ENCODE measurements at places on chromosomes 13 and 19. TPM values are rescaled to one million over a fixed set of nuclear protein-coding genes. Genes with fewer than 3 reads are reported as not detected.
A peak's percentile ranks its signal among the peaks of the same experiment; 100 is the strongest.

DNA sequence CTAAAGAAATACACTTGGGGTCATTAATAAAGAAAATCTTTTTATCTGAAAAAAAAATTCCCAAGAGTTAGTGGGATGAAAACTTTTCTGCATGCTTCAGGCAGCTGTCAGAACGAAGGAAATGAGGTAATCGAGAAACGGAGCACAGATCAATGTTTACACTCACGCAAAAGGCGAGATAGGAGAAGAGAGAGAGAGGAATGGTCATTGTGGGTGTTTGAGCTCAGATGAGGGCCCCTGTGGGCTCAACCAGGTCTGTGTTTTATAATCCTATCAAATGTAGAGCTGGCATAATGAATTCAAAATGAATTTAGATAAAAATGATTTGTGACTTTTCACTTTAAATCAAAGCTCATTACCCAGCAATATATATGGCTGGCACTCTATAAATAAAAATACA lies 6.3 kb upstream of the RXFP2 start:
- no peaks in the 10 kb centered on the region for H3K27me3 ChIP-seq
- no peak for DNase-seq
- no peak overlapping the region for H3K27ac ChIP-seq
- no peak overlapping the region for H3K4me3 ChIP-seq

DNA sequence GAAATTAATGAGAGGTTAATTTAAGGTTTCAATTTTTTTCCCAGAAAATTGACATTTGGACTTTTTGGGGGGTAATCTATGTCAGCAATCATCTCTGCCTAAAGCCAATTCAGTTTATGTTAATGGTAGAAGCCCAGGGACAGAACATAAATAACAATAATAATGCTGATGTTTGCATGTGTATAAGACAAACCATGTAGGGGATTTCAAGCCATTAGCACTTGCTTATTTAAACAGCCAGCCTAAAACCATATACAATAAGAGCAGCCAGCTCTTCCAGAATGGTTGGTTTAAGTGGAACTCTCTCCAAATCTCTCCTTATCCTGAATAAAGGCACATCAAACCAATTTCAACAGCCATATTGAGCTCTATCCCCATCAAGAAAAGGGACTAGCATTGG lies 7.0 kb upstream of the FOXO1 start:
- no peak for DNase-seq
- no peak overlapping the region for H3K4me3 ChIP-seq
- H3K4me1 ChIP-seq, result peaks cover under 1% of the 10 kb centered on the region

DNA sequence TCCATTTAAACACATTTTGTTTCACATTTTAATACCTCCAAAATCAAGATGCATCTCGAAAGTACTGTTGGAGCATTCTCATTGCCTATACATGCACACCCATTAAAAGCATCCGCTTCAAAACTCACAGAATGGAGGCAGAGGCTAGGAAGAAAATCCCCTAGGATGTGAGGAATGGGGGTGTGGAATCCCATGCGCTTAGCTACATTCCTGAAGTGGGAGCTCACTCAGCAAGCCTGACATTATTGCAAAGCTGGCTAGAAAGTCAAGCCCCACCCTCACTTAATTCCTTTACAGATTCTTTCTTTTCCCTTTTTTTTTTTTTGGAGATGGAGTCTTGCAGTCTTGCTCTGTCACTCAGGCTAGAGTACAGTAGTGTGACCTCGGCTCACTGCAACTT lies 4.6 kb upstream of the FAM32A start:
- no peak overlapping the region for H3K27ac ChIP-seq
- peak; percentile 64 for DNase-seq
- no peaks in the 10 kb centered on the region for H3K36me3 ChIP-seq
- H3K4me1 ChIP-seq, result peaks cover 20% of the 10 kb centered on the region

DNA sequence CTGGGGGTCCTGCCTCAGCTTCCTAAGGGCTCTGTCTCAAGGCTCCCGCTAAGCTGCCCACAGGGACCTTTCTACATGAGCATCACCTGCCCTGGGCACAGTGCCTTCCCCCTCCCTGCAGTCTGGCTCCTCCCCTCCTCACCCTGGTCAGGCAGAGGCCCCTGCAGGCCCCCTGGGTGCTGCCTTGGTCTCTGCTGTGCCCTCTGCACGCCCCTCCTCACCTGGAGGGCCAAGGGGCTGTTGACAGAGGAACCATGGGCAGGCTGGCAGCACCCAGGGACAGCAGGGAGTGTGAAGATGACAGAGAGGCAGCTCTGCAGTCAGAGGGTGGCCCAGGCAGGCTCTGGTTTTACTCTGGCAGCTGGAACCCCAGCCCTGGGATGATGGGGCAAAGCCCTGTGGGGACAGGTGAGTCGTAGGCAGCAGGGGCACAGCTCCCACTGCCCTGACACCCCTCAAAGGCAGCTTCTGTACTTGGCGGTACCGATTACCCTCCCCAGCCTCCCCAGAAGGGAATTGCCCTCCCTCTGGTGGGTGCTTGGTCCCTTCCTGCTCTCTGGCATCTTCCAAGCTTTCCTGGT lies 43.1 kb downstream of the SUGP2 start:
- H3K4me1 ChIP-seq, result peaks cover 12% of the 10 kb centered on the region
- no peak for DNase-seq
- H3K4me3 ChIP-seq, result no peak overlapping the region
- no peak overlapping the region for H3K27ac ChIP-seq

- H3K27me3 ChIP-seq, result peaks cover 6% of the 10 kb centered on the region
- no peak overlapping the region for H3K27ac ChIP-seq
- peaks cover 71% of the 10 kb centered on the region for H3K36me3 ChIP-seq
These were observed 2.3 kb upstream of the RNF225 start for GRCh38 chr19:58392945-58393724.

GRCh38 chr13:35164324-35164932 lies 222.4 kb downstream of the NBEA start:
- peaks cover 3% of the 10 kb centered on the region for H3K36me3 ChIP-seq
- H3K4me1 ChIP-seq, result no peaks in the 10 kb centered on the region
- H3K27me3 ChIP-seq, result no peaks in the 10 kb centered on the region
- H3K4me3 ChIP-seq, result no peak overlapping the region
- H3K27ac ChIP-seq, result no peak overlapping the region

GRCh38 chr13:21528616-21529015 lies 69.5 kb upstream of the ZDHHC20 start:
- peaks cover 3% of the 10 kb centered on the region for H3K4me1 ChIP-seq
- peaks cover 12% of the 10 kb centered on the region for H3K36me3 ChIP-seq
- no peak overlapping the region for H3K27ac ChIP-seq
- no peaks in the 10 kb centered on the region for H3K27me3 ChIP-seq

DNA sequence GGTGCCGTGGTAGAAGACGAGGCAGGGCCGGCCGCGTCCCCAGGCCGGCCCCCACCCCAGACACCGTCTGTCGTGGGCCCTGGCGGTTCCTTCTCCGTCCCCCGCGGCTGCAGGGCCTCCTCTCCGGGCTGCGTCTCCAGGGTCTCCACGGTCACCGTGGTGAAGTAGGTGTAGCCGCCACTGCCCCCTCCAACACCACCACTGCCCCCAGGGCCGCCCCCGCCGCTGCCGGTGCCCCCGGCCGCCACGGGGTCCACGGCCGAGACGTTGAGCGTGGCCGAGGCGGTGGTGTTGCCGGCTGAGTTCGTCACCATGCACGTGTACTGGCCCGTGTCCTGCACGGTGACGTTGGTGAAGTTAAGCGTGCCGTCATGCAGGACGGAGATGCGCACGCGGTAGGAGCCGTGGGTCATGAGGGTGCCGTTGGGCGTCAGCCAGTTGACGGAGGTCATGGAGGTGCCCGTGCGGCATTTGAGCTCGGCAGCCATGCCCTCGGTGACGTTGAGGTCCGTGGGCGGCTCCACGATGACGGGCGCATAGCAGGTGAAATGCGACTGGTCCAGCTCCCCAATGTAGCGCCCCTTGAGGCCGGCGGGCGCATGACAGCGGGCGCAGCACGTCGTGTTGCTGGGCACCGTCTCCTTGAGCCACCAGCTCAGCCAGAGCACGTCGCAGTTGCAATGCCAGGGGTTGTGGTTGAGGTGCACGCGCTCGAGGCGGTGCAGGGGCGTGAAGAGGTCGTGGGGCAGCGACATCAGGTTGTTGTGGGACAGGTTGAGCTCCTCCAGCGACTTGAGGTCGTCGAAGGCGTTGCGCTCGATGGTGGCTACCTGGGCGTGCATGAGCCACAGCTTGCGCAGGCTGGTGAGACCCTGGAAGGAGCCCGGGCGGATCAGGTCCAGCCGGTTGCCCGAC lies 4.6 kb upstream of the ASPDH start:
- no peak for DNase-seq
- no peak overlapping the region for H3K27ac ChIP-seq
- H3K36me3 ChIP-seq, result peaks cover 4% of the 10 kb centered on the region
- peaks cover 6% of the 10 kb centered on the region for H3K27me3 ChIP-seq
- no peaks in the 10 kb centered on the region for H3K4me1 ChIP-seq

DNA sequence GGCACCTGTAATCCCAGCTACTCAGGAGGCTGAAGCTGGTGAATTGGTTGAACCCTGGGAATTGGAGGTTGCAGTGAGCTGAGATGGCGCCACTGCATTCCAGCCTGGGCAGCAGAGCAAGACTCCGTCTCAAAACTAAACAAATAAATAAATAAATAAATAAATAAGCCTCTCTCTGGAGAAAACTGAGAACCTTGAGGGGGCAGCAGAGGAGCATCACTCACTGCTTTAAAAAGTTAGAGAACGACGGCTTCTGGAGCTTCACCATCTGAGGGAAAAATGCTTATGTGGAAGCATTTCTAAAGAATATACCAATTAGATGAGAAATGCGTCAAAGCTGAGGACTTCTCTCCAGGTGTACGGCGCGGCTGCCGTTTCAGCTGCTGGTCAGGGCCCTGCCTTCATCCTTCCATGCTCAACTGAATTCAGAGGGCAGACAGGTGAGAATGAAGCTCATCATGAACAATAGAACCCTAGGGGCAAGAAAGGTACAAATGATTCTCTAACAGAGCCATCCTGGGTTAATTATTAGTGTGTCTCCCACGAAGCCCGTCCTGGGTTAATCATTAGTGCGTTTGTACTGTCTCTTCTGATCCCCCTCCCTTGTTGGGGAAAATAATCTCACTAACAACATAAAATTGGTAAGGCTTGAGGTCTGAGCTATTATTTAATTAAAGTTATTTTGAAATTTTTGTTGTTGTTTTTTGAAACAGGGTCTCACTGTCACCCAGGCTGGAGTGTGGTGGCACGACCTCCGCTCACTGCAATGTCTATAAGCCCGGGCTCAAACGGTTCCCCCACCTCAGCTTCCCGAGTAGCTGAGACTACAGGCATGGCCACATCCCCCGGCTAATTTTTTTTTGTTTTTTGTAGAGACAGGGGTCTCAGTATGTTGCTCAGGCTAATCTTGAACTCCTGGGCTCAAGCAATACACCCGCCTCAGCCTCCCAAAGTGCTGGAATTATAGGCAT lies 80.1 kb downstream of the IPO5 start:
- no peaks in the 10 kb centered on the region for H3K36me3 ChIP-seq
- DNase-seq, result no peak
- no peaks in the 10 kb centered on the region for H3K27me3 ChIP-seq
- H3K4me1 ChIP-seq, result no peaks in the 10 kb centered on the region

DNA sequence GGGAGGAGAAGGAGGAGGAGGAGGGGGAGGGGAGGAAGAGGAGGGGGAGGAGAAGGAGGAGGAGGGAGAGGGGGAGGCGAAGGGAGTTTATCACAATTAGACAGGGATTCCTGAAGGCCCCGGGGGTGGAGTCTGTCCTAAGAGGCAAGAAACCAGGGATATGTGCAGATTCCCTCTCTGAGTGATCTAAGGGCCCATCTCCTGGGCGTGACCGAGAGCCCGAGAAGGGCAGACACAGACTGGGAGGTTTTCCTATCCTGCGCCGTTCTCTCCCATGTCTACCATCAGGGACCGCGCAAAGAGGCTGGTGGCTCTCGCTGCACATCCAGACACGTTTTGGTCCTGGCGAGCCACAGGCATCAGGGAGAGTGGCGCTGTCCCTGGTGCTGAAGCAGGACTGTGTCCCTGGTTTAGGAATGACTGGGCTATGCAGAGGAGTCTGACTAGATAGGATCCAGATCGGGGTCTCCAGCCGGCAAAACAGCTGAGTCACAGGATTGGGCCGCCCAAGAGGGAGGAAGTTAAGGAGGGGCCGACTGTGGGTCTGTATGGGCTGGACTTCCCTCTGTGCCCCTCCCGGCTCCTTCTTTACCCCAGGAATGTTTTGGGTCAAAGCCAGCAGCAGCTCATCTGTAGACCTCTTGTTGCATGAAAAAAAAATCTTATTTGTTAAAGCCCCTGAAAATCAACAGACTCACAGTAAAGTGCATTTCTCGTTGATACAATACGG lies 17.9 kb upstream of the ZNF175 start:
- no peak overlapping the region for H3K4me3 ChIP-seq
- H3K36me3 ChIP-seq, result no peaks in the 10 kb centered on the region
- no peak overlapping the region for H3K27ac ChIP-seq
- peak; percentile 90 for DNase-seq
- no peaks in the 10 kb centered on the region for H3K4me1 ChIP-seq

- H3K27ac ChIP-seq, result no peak overlapping the region
- H3K4me3 ChIP-seq, result no peak overlapping the region
- DNase-seq, result no peak
- no peaks in the 10 kb centered on the region for H3K27me3 ChIP-seq
These were observed 1359.6 kb upstream of the ATXN8OS start for GRCh38 chr13:68748038-68748437.

- H3K36me3 ChIP-seq, result no peaks in the 10 kb centered on the region
- H3K27ac ChIP-seq, result no peak overlapping the region
- no peaks in the 10 kb centered on the region for H3K27me3 ChIP-seq
These were observed 136.2 kb downstream of the KLF12 start for GRCh38 chr13:73997964-73998363.

- peaks cover 7% of the 10 kb centered on the region for H3K36me3 ChIP-seq
- no peak overlapping the region for H3K4me3 ChIP-seq
- H3K27me3 ChIP-seq, result no peaks in the 10 kb centered on the region
- no peak overlapping the region for H3K27ac ChIP-seq
- no peak for DNase-seq
- peaks cover 22% of the 10 kb centered on the region for H3K4me1 ChIP-seq
These were observed 245.2 kb downstream of the RGCC start for GRCh38 chr13:41702540-41702939.

GRCh38 chr13:43448605-43449336 lies 338.0 kb downstream of the ENOX1 start:
- H3K4me1 ChIP-seq, result no peaks in the 10 kb centered on the region
- H3K36me3 ChIP-seq, result no peaks in the 10 kb centered on the region
- H3K4me3 ChIP-seq, result no peak overlapping the region
- H3K27me3 ChIP-seq, result no peaks in the 10 kb centered on the region

DNA sequence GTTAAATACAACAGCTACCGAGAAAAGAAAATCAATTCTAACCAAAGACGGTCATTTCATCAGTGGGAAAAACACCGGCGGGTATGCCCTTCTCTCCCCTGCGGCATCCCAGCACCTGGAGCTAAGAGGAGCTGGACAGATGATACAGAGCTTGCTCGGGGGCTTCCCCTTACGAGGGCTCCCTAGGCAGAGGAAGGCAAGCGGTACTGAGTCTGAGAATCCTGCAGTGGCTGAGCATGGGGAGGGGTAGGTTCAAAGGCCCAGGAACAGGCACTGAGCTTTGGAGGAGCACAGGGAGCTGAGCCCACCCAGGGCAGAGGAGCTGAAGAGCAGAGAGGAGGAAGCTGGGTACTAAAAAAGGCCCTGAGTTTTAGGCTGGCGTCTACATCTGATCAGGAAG lies 12.7 kb downstream of the STK24 start:
- peak overlapping the region; percentile 80 for H3K27ac ChIP-seq
- no peaks in the 10 kb centered on the region for H3K27me3 ChIP-seq
- DNase-seq, result no peak
- H3K4me3 ChIP-seq, result no peak overlapping the region
- H3K36me3 ChIP-seq, result no peaks in the 10 kb centered on the region
- peaks cover 100% of the 10 kb centered on the region for H3K4me1 ChIP-seq

GRCh38 chr19:45179072-45179891 lies 698 bp downstream of the BLOC1S3 start:
- H3K36me3 ChIP-seq, result no peaks in the 10 kb centered on the region
- H3K27me3 ChIP-seq, result no peaks in the 10 kb centered on the region
- H3K27ac ChIP-seq, result peak overlapping the region; percentile 97
- peak overlapping the region; percentile 74 for H3K4me3 ChIP-seq
- peaks cover 40% of the 10 kb centered on the region for H3K4me1 ChIP-seq

Gene FPR2
- not detected for total RNA-seq

Gene GNG14
- total RNA-seq, result not detected

Gene EHD2
- total RNA-seq, result 24.5 TPM

Gene IGFL3
- not detected for total RNA-seq
